ENCODE measurements at places on chromosomes 4 and X.

- DNase-seq, result no peak
These were observed 267.1 kb upstream of the ETNPPL start for GRCh38 chr4:109029987-109030386.

GRCh38 chrX:14554131-14554715 lies 24.9 kb downstream of the GLRA2 start:
- peak; percentile 8 for DNase-seq

GRCh38 chr4:2744576-2745270 lies 11.4 kb downstream of the TNIP2 start:
- no peak for DNase-seq

DNA sequence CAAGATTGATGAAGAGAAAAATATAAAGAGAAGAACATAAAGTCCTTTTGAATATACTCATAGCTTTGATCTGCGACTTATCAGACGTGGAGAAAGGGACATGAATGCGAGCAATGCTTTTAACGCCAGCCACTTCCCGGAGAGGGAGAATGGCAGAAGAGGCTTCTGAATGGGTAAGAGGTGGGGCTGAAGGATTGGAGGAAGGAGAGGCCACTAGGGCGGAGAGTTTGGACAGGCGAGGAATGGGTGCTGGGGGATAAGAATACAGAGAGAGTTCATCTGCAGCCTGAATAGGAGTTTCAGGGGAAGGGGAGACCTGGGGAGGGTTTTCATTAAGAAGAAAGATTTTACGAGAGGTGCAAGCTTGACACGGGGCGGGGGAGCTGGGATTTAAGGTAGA lies 2534.9 kb downstream of the PCDH7 start:
- no peak for DNase-seq

- no peak for DNase-seq
These were observed 436.3 kb downstream of the KLHL13 start for GRCh38 chrX:117680286-117680685.

GRCh38 chr4:31051151-31051550 lies 331.0 kb downstream of the PCDH7 start:
- no peak for DNase-seq

- peak; percentile 87 for DNase-seq
These were observed 620.2 kb upstream of the INTU start for GRCh38 chr4:127012549-127012948.

- no peak for DNase-seq
These were observed 15.0 kb upstream of the HOPX start for GRCh38 chr4:56696056-56696455.

- no peak for DNase-seq
These were observed 36.2 kb upstream of the PRDX4 start for GRCh38 chrX:23631136-23631535.

GRCh38 chr4:174873931-174874330 lies 44.2 kb upstream of the ADAM29 start:
- DNase-seq, result no peak

DNA sequence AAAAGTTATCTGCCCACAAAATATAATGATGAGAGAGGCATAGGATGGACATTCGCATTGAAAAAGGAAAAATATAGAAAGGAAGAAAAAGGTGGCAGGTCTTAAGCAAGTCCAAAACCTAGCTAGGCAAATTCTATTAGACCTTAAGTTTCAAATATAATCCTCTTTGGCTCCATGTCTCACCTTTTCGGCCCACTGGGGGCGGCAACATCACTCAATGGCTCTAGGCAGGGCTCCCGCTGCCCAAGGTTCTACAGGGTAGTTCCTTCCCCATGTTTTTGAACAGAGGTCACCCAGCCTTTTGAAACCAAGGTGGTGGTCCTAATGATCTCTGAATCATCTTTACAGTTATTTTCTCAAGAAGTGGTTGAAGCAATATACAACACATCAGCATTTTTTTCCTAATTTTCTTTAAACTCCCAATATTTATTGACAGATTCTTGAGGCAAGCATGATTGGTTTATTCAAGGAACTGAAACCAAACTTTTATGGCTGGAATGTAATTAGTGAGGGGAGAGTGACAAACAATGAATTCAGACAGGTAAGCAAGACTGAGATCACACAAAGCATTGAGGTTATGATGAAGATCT lies 309.4 kb downstream of the ANTXR2 start:
- DNase-seq, result no peak

- no peak for DNase-seq
These were observed 5.0 kb downstream of the TDO2 start for GRCh38 chr4:155908187-155909139.

GRCh38 chr4:173525118-173526011 lies 4.7 kb downstream of the HAND2 start:
- DNase-seq, result no peak

DNA sequence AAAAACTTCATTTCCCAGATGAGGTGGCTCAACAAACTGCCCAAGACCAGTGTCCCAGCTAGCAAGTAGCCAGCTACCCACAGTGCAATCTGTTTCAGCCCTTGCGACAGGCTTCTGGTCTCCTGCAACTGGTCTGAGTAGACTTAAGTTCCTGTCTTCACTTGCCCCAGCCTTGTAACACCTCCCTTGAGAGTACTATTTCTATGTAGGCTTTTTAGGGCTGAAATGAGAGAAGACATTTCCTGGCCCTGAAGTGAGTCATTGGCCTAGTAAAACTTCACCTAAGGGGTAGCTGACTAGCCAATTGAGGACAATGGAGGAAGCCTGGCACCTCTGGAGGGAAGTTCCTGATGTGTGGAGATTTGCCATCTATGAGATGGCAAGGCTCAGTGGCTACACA lies 80.1 kb upstream of the STIM2 start:
- no peak for DNase-seq

DNA sequence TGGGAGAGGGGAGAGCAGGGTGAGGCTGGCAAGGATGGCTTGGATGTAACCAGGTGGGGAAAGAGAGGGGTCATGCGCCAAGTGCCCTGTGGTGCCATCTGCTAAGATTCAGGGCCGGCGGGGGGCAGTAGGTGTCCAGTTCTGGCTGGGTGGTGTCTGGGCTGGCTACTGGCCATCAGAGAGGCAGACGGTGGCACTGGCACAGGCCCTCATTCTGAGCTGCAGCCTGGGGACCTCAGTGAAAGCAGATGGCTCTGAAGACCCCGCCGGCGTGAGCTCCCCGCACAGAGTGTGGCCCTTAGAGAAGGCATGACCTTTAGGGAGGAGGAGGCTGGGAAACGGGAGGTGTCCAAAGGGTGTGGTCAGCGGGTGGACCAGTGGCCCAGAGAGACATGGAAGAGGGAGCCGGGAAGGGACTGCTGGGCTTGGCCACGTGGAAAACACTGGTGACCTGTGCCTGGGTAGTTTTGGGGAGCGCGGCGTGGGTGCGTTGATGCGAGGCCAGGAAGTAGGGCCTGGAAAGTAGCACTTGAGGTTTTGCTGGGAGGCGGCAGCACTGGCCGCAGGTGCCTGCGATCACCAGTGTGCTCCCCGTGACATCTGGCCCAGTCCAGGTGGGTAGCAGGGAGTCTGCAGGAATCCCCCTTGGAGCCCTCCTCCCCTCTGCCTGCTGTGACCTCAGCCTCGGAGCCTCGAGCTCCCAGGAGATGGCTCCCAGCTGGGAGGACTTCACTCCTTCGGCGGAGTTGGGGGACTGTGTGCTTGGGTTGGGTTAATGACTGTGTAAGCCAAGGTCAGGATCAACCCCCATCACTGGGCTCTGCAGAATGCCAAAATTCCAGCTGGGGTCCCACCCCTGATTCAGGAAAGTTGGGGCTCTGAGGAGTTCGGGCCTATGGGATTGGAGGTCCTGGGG lies 9.3 kb upstream of the SH3TC1 start:
- DNase-seq, result no peak

DNA sequence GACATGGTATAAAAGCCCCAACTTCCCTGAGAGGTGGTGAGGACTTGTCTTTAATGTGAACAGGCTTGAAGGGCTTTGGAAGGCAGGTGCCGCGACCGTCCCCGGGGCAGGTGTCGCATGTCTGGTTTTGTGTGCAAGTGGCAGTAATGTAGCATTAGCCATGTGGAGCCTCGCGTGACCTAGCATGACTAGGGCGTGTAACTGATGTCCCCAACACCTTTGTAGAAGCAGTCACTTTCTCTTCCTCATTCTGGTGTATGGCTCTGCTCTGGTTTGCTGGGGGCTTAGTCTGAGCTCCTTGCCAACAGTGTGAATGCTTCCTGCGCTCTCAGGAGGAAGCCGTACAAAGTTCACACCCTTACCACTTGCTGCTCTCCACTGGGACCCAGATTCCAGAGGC lies 145.7 kb downstream of the AMMECR1 start:
- no peak for DNase-seq

DNA sequence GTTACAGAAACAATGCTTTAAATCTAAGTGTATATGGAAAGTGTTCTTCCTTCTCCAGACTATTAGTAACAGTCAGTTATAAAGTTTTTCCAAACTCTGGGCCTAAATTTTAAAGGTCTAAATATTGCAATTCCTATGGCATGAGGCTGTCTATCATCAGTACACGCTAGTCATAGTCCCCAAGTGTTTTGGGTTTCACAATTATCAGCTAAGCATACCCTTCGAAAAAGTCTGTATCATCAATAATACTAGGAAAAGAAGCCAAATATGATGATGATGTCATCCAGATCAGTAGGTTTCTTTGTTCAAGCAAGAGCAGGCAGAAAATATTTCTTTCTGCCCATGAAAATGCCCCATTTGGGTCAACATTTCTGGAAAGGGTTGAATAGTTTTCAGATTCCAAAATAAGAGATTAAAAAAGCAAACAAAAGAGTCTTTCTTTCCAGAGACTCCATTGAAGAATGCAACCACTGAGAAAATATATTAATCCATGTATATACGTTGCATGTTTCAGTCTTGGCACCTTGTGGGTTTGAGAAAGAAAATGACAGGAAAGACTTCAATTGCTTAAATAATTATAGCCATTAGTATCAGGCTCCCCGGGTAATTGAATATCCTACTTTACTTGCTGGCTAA lies 173.8 kb downstream of the CAMK2D start:
- DNase-seq, result no peak

All from NCI-H446 treated with DMSO at 0.1 percent for 48 hours (cell line).